ENCODE measurements at places on chromosomes 16 and 17.

DNA sequence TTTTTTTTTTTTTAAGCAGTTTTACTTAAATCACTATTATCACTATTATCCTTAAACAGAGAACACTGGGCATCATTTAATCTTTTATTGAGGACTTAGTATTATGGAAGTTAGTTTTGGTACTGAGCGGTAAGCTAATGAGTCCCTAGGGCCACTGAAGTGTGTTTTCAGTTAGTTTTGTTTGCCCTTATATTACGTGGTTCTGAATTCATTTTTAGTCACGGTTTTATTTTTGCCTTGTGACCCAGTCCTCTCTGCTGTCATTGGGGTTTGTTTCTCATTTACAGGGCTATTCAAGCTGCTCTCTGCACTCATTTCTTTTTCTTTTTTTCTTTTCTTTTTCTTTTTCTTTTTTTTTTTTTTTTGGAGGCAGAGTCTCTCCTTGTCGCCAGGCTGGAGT, 17.3 kb downstream of the RABEP1 start:
- DNase-seq: peak; percentile 14

GRCh38 chr16:17447101-17447569, 23.6 kb downstream of the XYLT1 start:
- no peak for DNase-seq

DNA sequence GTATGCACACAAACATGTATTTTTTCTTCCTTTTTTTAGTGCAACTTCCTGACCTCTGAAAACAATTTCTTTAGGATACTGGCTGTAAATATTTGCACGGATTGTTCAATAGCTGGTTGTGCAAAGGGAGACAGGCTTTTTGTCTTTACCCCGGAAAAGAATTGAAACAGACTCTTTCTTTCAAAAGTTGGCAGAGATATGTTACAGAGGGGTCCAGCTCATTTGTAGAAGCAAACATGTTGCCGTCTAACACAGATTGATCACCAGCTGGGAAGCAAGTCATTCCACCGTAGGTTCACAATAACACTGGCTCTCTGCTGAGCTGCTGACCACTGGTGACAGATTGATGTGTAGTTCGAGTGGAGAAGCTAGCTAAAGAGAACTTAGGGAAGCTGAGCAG, 130.9 kb downstream of the STX8 start:
- DNase-seq: no peak

- DNase-seq: no peak
These were observed 73.4 kb upstream of the GPR139 start for GRCh38 chr16:20147091-20147490.

GRCh38 chr17:2212400-2212981, 91.1 kb downstream of the SMG6 start:
- peak; percentile 75 for DNase-seq

DNA sequence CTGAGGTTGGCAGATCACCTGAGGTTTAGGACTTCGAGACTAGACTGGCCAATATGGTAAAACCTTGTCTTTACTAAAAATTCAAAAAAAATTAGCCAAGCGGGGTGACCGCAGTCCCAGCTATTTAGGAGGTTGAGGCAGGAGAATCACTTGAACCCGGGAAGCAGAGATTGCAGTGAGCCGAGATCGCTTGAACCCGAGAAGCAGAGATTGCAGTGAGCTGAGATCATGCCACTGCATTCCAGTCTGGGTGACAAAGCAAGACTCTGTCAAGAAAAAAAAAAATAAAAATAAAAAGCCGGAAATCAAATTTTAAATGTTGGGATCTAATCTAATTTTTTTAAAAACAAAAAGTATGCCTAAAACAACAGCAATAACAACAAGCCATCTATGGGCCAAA, 56.3 kb downstream of the ABCC1 start:
- DNase-seq: no peak

- no peak for DNase-seq
These were observed 2.0 kb upstream of the SPHK1 start for GRCh38 chr17:76382351-76382802.

DNA sequence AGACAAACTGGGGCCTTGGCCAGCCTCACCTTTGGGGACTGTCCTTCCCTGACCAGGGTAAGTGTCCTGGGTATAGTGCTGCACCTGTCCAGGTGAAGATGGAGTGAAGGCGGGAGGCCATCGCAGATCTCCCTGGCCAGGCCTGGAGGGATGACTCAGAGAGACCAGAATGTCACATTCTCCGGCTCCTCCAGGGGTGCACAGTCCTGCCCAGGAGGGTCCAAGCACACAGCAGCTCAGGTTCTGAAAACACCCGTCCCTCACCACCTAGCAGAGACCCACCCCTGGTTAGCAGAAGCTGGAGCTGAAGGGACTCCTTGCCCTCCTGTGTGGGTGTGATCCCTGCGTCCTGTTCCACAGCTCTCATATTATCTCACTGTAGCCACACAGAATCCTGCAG, 21.9 kb downstream of the FA2H start:
- no peak for DNase-seq

Data from AG08395 (cell line).